ENCODE measurements at places on chromosomes 16 and 17.
A peak's percentile ranks its signal among the peaks of the same experiment; 100 is the strongest.

DNA sequence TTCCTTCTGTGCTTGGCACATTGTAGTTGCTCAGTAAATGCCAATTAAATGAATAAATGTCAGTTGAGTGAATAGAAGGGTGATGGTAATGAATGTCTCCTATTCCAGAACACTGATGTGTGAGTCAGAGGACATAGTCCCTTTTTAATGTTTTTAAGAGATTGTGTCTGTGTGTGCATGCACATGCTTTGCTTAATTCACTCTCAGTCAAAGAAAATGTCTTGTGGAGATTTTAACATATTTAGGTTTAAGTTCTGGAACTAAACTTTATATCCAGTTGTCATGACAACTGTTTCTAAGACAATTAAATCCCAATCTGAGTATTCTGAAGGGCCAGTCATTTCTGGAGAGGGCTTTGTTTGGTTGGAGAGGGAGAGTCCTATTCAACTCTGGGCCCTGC is 255.3 kb upstream of the CDH11 start:
- DNase-seq = no peak

DNA sequence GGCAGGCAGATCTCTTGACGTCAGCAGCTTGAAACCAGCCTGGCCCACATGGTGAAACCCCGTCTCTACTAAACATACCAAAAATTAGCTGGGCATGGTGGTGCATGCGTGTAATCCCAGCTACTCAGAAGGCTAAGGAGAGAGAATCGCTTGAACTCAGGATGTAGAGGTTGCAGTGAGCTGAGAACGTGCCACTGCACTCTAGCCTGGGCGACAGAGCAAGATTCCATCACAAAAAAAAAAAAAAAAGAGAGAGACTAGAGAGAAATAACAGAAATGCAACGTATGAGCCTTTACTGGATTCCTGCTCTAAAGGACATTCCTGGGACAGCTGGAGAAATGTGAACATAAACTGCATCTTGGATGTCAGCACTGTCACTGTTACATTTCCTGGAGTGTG is 10.8 kb downstream of the IFT140 start:
- DNase-seq = no peak

DNA sequence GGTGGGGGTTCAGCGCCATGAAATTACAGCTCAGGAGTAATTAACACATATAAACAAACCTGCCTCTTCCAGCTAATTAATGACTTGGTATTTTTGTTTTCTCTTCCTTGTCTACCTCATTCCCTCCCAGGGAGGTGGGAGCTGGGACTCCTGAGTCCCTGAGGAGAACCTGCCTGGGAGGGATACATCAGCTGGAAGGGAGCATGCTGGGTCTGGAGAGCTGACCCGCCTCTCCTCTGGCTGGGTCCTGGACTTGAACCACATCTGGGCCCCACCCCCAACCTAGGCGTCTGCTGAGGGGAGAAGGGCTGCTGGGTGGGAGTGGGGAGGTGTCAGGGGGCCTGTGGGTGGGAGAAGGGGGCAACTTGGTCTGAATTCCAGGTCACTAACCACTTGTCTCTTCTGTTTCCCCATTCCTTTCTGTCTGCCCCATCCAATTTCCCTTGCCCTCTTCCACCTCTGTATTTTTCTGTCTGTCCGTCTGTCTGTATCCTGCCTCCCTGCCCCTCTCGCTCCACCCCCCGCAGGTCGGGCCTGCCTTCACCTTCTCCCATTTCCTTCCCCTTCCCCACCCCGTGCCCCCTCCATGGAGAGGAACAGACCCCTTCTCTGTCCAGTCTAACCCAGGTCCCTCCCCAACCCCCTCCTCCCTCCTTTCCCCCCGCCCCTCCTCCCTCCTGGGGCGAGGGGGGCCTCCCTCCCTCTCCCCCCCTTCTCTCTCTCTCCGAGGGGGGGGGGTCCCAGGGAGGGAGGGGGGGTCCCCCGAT is at the start of gene NLGN2:
Gene NLGN2, plus strand, starts transcription at position 361 of the 767 bp plus-strand sequence. CDS start 411 bp downstream, outside the sequence.
- DNase-seq = no peak

- DNase-seq = no peak
These were observed 271.9 kb upstream of the PMFBP1 start for GRCh38 chr16:72443809-72444208.

- DNase-seq = peak; percentile 64
These were observed 3.4 kb upstream of the HEXD start for GRCh38 chr17:82414548-82415281.

DNA sequence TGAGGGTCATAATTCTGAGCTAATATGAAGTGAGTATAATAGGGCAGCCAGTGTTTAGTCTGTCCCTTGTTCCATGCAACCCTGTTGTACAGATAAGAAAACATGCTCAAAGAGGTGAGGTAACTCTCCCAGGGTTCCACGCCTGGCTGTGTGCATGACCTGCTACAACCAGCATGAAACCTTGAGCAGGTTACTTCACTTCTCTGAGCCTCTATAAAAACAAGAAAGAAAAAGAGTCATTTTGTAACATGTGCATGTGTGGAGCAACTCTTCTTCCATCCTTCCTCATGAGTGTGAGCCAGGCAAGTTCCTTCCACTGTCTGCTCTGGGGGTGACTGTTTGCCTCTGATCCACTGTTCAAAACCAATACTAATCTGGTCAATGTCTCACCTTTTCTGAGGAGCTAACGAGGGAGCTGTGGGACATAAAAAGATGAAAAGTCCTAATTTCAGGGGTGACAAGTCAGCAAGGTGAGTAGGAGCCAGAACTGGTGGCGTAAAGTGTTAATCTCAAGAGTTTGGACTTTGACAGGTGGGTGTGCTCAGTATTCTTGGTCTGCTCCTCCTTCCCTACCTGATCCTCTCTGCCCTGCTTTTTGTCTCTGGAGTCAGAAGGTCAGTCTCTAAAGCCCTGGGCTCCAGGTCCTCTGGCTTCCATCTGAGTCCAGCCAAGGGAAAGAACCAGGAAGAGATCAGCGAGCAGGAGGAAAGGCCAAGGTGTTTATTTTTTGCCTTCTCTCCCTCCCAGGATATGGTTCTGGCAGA is 21.5 kb downstream of the GFOD2 start:
- no peak for DNase-seq
